Mammary epithelial cell (primary cell): ENCODE measurements at places on chromosomes 3 and 15. TPM values are rescaled to one million over a fixed set of nuclear protein-coding genes. Genes with fewer than 3 reads are reported as not detected.

The NUP210 gene
- total RNA-seq: 0.83 TPM

The RAB6B gene
- total RNA-seq: 5.3 TPM

The GOLGA6D gene
- not detected in 2 replicates for total RNA-seq

The CCR2 gene
- total RNA-seq: not detected

The SLC28A2 gene
- total RNA-seq: not detected in 2 replicates

The CDCP1 gene
- total RNA-seq: 126 TPM

- DNase-seq: no peak
These were observed 7.3 kb downstream of the PRR23E start for GRCh38 chr3:127200086-127200691.

DNA sequence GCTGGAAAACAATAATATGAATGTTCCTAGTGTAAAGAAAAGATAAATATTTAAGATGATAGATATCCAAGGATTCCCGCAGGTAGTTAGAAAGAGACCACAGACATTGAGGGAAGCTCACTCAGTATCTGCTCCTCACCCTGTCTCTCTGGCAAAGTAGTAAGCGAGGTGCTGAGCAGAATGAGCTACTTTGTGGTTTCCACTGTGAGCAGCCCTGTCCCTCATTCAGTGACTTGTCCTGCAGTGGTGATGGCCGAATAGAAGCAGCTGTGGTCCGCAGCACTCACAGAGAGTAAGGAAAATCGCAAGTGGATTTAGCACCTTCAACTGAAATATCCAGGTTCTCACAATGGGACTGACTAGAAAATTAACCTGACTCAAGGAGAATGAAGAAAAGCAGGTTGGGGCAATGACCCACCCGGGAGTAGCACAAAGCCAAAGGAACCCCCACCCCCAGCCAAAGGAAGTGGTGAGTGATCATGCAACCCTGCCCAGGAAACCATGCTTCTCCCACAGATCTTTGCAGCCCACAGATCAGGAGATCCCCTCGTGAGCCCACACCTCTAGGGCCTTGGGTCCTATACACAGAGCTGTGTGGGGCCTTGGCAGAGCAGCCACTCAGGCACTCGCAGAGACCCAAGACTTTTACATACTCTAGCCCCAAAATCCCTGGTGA is 21.8 kb upstream of the SLC25A38 start:
- DNase-seq: no peak

GRCh38 chr15:83092309-83092976 is 15.0 kb upstream of the TM6SF1 start:
- DNase-seq: peak; percentile 27

- no peak for DNase-seq
These were observed 13.8 kb downstream of the AVEN start for GRCh38 chr15:34025252-34025651.

DNA sequence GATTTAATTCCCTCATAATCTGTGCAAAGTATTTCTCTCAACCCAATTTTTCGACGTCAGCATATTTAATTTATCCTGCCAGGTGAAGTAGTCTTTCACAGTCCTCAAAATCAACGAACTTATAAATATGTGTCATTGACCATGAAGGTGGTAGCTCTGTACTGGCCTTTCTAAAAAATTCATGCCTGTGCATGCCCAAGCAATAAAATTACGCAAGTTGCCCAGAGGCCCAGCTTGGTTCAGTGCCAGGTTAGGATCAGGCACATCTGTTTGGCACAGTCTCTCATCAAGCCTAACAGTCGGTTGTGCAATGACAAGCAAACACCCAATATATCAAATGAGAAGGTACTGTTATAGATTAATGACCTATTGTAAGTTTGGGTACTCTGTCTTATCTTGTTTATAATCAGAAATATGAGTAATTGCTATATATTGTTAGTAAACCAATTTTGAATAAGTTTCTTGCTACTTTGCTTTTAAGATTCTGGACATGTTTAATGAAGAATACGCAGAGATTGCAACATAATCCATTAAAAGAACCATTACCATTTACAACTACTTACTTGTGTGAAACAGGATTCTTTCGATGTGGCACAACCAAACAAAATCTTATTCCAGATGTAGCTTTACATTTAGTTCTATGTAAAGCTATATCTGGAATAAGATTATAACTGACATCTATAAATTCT is 159.0 kb upstream of the IL12A start:
- peak; percentile 97 for DNase-seq

GRCh38 chr3:194296454-194297263 is 54.5 kb downstream of the CPN2 start:
- peak; percentile 73 for DNase-seq

- DNase-seq: no peak
These were observed 817.2 kb upstream of the CADM2 start for GRCh38 chr3:84141571-84141970.

- no peak for DNase-seq
These were observed 12.8 kb downstream of the ARMC8 start for GRCh38 chr3:138199851-138200250.

GRCh38 chr3:186151077-186151971 is 42.4 kb upstream of the ETV5 start:
- no peak for DNase-seq

DNA sequence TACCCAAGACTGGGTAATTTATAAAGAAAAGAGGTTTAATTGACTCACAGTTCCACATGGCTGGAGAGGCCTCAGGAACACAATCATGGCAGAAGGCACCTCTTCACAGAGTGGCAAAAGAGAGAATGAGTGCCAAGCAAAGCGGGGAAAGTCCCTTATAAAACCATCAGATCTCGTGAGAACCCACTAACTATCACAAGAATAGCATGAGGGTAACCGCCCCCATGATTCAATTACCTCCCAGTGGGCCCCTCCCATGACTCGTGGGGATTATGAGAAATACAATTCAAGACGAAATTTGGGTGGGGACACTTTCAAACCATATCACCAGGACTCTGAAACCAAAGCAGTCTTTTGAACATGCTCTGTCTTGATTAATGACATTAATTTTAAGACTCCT is 7.0 kb downstream of the RTP3 start:
- DNase-seq: peak; percentile 50

GRCh38 chr3:50961386-50961785 is 286.7 kb downstream of the DOCK3 start:
- no peak for DNase-seq

DNA sequence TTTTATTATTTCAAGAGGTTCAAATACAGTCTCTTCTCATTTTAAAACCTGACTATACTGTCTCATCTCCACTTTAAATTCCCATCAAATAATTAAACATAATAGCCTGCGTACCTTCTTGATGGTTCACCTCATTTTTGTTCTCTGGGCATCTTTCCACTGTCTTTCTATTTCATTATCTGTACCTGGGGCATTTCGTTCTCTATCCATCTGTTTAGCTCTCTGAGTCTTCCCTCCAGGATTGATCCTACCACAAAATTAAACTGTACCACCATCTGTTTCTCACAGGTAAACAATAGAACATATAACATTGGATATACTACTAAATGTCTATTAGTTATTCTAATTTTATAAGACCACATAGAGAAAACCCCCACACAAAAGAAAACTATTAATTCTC is 1331.4 kb downstream of the NSUN3 start:
- no peak for DNase-seq

- DNase-seq: no peak
These were observed 120.0 kb upstream of the ATP11B start for GRCh38 chr3:182673336-182673735.

- DNase-seq: no peak
These were observed 13.0 kb upstream of the SEC62 start for GRCh38 chr3:169953462-169954141.

DNA sequence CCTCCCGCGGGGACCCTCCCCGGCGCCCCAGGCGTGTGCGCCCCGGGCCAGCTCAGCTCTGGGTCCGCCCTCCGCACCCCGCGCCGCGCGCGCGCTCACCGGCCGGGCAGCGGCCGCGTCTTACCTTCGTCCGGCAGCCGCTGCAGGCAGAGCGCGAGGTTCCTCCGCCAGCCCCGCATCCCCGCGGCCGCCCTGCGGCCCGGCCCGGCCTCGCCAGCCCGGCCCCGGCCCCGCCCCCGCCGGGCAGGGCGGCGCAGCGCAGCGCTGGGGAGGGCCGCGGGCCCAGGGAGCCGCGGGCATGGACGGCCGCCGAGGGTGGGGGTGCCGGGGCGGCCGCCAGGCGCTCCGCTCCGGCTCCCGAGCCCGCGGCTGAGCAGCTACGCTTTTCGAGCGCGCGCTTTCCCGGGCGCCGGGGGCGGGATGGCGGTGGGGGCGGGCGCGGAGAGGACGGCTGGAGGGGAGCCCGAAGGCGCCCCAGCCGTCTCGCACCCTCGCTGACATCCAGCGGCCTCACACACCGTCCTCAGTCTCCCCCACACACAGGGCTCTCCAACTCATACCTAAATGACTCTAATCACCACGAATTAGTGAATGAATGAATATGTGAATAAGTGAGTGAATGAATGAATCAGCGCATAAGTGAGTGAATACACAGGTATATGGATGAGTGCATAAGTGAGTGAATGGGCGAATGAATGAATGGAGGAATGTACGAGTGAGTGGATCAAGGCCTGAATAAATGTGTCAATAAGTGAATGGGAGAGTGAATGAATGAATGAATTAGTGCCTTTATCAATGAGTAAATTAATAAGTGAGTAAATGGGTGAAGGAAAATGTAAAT is 48.5 kb upstream of the CCDC174 start:
- no peak for DNase-seq

DNA sequence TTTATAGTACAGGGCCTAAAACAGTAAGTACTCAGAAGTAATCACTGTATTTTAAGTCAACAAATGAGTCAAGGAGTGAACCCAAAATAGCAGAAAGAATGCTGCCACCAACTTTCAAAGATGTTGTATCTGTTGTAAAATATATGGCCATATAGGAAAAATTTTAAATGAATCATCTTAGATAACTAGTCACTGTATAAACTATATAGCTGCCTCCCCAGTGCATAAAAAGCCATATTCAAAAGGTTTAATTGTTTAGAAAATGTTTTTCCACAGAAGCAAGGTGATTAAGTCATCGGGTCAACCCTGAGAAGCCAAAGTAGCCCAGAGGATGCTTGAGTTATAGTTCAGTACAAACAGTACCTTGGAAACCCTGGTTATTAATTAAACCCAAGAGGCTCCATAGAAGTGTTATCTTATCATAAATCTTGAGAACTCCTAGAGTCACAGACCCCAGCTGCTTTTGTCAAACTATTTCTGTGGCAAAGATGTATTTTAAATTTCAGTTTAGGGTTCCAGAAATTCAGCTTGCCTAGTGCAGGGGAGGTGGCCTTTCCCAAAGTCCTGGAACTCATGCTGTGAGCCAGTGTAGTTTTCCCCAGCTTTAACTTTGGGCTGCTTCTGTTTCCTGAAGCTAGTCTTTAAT is 39.2 kb downstream of the MBNL1 start:
- no peak for DNase-seq

GRCh38 chr3:45182915-45183871 is 37.0 kb upstream of the CDCP1 start:
- DNase-seq: peak; percentile 95

DNA sequence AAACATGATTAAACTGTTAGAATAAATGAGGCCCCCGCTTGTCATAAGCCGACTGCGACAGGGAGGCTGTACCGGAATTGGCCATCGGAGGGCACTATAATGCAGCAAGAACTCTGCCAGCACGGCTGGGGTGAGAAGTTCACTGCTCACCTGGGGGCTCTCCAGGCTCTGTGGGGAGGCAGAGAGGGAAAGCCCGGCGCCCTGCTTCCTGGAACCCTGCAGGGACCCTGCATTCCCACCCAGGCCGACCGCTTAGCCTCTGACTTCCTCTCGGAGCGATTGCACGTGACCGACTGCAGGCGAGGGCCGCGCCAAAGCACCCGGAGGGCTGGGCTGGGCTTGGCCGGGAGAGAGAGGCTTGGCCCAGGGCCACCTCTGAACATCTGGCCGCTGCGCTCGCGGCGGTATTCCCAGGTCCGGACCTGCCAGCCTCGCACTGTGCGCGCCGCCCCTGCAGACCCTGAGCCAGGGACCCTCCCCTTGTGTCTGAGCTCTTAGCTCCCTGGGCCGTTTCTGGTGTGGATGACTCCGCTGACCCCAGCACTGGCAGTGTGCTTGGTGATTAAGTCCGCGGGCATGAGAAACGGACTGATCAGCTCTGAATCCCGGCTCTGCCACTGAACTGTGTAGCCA is 26.2 kb downstream of the DRD3 start:
- peak; percentile 72 for DNase-seq

GRCh38 chr3:128549283-128550112 is 56.5 kb upstream of the GATA2 start:
- DNase-seq: peak; percentile 46

- DNase-seq: no peak
These were observed 7.8 kb downstream of the SPSB4 start for GRCh38 chr3:141058996-141059395.

GRCh38 chr3:185631108-185631507 is 45.0 kb downstream of the SENP2 start:
- DNase-seq: no peak
